ENCODE measurements at places on chromosomes 16 and 17.

- DNase-seq: no peak
Measured at GRCh38 chr17:4032245-4032644, 68.0 kb upstream of the ATP2A3 start.

DNA sequence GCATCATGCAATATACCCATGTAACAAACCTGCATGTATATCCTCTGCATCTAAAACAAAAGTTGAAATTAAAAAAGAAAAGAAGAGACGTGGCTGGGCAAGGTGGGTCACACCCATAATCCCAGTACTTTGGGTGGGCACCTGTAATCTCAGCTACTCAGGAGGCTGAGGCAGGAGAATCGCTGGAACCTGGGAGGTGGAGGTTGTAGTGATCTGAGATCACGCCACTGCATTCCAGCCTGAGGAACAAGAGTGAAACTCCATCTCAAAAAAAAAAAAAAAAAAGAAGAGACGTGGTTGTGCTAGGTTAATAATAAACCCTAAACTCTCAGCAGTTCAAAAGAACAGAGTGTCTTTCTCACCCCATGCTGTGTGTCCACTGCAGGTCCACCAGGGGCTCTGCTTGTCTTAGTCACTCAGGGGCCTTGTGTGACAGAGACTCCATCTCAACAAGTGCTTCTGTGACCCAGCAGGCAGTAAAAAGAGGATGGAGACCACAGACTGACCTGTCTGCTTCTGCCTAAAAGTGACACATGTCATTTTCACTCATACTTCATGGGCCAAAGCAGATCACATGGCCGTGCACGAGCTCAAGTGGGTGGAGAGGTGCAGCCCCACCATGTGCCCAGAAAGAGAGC, 22.3 kb upstream of the N4BP1 start:
- no peak for DNase-seq

DNA sequence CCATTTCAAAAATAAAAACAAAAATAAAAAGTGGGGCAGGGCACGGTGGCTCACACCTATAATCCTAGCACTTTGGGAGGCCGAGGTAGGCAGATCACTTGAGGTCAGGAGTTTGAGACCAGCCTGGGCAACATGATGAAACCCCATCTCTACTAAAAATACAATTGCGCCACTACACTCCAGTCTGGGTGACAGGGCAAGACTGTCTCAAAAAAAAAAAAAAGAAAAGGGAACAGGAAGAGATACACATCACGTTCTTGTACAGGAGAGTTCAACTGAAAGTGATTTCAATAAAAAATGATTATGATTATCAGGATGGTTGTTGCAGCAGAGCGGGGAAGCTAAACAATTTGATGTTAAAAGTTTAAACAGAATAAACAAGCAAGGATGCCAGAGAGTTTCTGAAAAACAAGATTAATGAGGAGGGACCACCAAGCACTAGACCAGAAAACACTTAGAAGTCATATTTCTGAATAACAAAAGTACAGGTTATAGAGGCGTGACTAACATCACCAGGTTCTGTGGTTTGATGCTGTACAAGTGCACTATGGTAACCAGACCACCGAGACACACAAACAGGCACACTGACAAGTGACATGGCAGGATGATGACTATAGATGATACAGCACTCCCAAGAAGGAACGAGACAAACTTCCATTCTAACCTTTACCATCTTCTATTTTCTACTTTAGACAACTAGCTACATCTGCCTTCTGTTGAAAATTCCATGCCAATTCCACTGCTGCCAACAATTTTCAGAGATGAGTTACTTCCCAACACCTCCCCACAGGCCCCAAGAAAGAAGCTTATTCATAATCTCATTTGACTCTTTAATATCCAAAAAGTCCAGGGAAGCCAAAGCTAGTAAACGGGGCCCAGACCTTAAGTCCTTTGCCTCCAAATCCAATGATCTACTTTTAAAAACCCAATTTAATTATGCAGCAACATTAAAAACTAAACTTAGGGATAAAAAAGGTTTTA, 11.8 kb downstream of the DNAJA2 start:
- peak; percentile 17 for DNase-seq

DNA sequence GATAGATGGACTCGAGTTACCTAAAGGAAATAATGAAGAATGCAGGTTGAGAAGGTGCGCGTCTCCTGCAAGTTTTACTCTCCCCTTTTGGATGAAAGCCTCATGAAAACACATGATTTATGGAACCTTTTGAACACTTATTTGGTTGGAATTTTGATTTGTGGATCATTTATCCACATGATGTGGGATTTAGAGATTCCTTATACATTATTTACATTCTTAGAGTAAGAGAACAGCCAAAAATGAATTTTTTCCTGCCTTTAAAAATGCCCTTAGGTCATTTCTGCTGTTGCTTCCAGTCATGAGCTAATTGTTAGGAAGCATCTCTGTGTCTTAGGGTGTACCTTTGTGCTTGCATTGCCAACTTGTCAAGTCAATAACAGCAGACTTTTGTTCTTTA, 99.9 kb downstream of the RPTOR start:
- DNase-seq: no peak

- no peak for DNase-seq
Measured at GRCh38 chr16:56462064-56462796, 10.9 kb downstream of the OGFOD1 start.

- peak; percentile 44 for DNase-seq
Measured at GRCh38 chr17:64938925-64939474, 19.7 kb upstream of the LRRC37A3 start.

DNA sequence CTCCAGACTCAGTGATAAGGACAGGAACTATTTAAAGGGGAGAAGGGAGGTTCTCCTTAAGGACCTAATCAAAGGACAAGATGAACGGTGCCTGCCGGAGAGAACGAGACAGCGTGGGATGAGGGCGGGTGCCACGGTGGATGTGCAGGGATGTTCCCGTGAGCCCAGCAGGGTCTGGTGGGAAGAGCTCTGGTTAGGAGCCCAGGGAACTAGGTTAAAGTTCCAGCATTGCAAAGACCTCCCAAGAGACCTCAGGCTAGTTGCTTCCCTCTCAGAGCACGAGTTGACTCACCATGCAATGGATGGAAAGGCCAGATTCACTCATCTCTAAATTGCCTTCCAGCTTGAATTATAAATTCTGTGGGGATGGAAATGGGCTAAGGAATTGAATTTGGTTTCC, 14.7 kb downstream of the CCR7 start:
- no peak for DNase-seq

DNA sequence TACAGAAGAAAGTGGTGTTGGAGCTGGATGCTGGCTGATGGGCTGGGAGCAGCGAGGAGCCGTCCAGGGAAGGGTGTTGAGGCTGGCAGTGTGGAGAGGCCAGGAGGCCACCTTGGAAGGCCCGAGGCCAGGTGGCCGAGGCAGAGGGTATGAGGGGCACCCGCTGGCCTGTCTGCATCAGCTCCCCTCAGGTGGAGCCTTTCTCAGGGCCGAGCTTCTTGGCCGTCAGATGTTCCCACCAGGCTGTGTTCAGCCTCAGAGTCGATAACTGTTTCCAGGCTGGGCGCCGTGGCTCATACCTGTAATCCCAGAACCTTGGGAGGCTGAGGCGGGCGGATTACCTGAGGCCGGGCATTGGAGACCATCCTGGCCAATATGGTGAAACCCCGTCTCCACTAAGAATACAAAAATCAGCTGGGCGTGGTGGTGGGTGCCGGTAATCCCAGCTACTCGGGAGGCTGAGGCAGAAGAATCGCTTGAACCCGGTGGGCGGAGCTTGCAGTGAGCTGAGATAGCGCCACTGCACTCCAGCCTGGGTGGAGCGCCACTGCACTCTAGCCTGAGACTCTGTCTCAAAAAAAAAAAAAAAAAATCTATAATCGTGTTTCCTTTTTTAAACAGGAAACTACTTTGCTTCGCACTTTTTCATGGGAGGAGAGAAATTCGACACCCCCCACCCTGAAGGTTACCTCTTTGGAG, 25.3 kb downstream of the MGRN1 start:
- DNase-seq: peak; percentile 42

DNA sequence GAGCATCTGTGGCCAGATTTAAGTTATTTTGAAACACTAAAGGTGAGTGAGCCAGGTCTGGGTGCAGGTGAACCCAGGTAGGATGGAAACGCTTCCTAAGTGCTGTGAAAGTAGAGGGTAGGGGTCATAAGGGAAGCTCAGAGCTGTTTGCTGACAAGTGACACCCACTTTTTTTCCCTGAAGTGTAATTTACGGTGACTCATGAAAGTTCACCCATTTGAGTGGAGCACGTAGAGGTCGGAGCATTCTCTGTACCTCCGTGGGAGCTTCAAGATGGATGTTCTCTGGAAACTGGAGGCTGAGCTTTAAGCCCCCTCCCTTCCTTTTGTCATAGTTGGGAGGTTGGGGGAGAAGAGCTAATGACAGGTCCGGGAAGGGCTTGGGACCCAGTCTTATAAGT, 44.3 kb downstream of the MPRIP start:
- DNase-seq: no peak

- DNase-seq: no peak
Measured at GRCh38 chr16:27269300-27270150, 953 bp upstream of the NSMCE1 start.

- DNase-seq: no peak
Measured at GRCh38 chr16:89370081-89370511, 120.3 kb downstream of the ANKRD11 start.

DNA sequence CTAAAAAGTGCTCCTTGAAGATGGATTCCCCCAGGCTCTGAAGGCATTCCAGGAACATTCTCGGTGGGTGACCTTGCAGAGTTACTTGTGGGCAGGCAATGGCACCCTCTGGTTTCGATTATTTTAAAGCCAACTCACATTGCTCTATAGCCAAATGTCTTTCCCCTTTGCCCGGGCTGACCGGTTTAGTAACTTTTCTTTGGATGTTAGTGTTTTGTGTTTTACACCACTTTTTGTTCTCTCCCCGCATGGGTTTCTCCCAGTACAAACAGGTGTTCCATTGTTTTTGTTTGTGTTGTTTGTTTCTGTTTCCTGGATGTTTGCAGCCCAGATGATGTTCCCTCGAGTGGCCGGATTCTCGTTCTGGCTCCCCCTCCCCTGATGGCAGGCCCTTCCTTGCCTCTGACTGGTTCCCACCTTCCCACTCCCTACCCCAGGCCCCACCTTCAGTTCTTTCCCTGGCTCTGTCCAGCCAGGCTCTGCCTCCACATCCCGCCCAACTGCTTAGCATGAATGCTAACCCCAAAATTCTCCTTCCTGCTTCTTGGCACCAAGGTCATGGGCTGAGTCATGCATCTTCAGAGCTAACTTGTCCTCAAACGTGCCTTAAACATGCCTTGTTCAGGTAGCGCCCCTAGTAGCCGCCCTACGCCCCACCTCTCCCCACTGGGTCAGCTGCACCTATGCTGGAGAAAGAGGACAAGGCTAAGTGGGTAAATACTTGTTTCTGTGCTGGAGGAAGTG, 40.6 kb downstream of the ELAC2 start:
- no peak for DNase-seq

- DNase-seq: no peak
Measured at GRCh38 chr16:530111-530817, 2.8 kb downstream of the CAPN15 start.

DNA sequence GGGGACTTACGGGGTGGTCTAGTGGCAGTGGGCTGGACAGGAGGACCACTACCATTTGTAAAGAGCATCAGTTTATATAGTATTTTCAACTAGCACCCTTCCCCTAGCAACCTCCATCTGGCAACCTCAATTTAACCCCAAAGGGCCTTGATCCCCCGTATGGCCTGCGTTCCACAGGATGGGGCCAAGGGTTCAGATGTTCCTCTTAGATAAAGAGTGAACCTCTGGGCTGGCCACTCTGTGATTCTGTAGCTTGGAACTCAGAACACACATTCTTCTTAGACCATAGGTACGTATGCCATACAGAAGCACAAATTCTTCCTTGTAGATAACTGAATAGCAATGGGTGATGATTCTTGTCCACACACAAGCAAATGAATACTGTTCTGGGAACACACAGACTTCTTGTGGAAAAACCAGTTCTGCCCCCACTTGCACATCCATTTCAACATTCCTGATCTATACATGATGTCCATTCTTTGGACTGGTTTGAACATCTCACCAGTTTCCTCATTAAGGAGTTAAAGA, 1.9 kb upstream of the GGA2 start:
- DNase-seq: no peak

GRCh38 chr16:17334096-17334495, 136.7 kb downstream of the XYLT1 start:
- no peak for DNase-seq

DNA sequence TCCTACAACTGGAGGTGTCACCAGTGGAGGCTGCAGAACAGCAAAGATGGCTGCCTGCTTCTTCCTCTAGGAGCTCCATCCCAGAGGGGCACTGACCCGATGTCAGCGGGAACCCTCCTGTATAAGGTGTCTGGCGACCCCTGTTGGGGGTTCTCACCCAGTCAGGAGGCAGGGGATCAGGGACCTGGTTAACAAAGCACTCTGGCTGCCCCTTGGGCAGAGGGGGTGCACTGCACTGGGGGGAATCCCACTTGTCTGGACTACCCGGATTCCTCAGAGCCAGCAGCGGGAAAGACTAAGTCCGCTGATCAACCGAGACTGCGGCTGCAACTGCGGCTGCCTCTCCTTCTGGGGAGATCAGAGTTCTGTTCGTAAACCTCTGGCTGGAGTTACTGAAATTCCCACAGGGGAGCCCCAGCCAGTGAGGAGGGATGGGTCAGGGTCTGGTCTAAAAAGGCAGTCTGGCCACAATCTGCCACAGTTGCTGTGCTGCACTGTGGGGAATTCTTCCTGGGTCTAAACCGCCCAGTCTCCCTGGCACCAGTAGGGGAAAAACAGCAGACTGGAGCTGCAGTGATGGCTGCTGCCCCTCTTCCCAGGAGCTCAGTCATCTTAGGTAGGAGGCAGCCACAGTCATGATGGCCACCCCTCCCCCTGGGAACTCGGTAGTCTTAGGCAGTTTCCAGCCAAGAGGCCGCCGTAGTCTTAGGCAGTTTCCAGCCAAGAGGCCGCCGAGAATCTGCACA, 213.4 kb downstream of the CYB561 start:
- no peak for DNase-seq

DNA sequence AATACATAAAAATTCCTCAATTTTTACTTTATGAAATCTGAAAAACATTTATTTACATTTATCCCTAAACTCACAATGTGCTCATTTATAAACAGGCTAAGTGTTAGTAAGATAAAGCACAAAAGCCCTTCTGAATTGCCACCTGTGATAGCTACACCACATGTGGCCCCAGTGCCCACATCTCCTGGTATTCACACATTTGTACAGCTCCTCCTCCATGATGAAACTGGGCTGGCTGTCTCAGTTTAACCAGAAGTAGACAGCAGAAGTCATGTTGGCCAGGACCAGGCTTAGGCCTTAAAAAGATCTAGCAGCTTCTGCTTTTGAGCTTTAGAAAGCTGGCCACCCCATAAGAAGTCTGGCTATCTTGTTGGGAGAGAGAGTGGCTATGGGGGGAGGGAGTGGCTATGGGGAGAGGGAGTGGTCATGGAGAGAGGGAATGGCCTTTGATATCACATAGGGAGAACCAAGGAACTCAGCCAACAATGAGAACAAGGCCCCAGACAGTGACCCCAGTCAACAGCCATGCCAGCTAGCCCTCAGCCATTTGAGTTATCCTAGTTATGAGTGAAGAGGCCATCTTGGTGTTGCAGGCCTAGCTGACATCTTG, 47.4 kb downstream of the CEP95 start:
- DNase-seq: no peak

DNA sequence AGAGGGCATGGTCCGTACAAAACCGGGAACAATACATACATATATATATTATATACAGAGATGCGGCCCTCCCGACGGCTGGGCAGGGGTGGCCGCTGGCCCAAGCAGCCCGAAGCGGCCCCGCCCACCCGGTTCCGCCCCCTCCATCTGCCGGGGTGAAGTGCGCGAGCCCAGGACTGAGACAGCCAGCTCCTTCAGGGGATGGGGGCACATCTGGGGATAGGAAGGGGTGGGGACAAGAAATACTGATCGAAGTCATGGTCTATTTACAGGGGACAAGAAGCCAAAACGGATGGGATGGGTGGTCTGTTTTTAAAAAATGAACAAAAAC, 3.8 kb upstream of the SAMD14 start:
- no peak for DNase-seq

Measured in activated CD4-positive, alpha-beta T cell treated with anti-CD3 and anti-CD28 coated beads, Interleukin-2, amount 10 ng/mL, durations not matched to agents 7 days and 5 days (primary cell).